ENCODE measurements at places on chromosomes 7 and 10.

DNA sequence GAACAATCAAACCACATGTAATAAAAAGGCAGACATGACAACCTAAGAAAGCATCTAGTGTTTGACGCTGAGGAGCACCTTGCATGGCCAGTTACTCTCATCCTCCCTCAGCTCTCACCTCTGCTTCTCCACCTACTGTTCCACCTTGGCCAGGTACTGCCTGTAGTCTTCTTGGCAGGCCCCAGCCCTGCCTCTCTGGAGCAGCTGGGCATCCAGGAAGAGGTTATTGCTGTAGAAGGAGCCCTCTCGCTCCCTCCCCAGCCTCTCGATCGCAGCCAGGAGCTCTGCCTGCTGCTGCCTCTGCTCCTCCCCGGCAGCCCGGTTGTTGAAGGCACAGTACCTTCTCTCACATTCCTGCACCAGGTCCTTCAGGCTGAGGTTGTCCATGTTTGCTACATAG lies 9.7 kb downstream of the GIMAP5 start:
- no peak for DNase-seq

GRCh38 chr7:77942431-77942830 lies 143.9 kb downstream of the PHTF2 start:
- DNase-seq = no peak

- DNase-seq = no peak
These were observed 1.8 kb upstream of the INTS1 start for GRCh38 chr7:1505731-1506550.

GRCh38 chr7:116574025-116574822 lies 49.4 kb downstream of the CAV1 start:
- DNase-seq = no peak

GRCh38 chr10:16965740-16966447 lies 148.7 kb upstream of the RSU1 start:
- DNase-seq = no peak

GRCh38 chr10:11183015-11183414 lies 165.3 kb downstream of the CELF2 start:
- no peak for DNase-seq

GRCh38 chr10:114571316-114571999 lies 86.6 kb downstream of the ABLIM1 start:
- no peak for DNase-seq

- DNase-seq = no peak
These were observed 61.2 kb upstream of the ABLIM1 start for GRCh38 chr10:114719311-114719710.

- DNase-seq = no peak
These were observed 86.4 kb upstream of the GNA12 start for GRCh38 chr7:2930310-2931033.

- peak; percentile 26 for DNase-seq
These were observed 15.5 kb upstream of the CRTAC1 start for GRCh38 chr10:98045785-98046389.

- DNase-seq = no peak
These were observed 11.4 kb upstream of the HSPA12A start for GRCh38 chr10:116753759-116754158.

DNA sequence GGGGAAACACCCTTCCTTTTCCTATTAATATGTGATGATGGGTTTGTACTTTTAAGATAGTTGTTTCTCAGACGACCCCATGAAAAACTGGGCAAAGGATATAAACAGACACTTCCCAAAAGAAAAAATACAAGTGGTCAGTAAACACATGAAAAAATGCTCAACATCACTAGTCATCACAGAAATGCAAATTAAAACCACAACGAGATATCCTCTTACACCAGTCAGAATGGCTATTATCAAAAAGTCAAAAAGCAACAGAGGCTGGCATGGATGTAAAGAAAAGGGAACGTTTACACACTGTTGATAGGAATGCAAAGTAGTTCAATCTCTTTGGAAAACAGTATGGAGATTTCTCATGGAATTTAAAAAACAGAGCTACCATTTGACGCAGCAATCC lies 111.4 kb upstream of the ZEB1 start:
- DNase-seq = no peak

- DNase-seq = no peak
These were observed 1.9 kb upstream of the ZNF775 start for GRCh38 chr7:150377196-150377595.

DNA sequence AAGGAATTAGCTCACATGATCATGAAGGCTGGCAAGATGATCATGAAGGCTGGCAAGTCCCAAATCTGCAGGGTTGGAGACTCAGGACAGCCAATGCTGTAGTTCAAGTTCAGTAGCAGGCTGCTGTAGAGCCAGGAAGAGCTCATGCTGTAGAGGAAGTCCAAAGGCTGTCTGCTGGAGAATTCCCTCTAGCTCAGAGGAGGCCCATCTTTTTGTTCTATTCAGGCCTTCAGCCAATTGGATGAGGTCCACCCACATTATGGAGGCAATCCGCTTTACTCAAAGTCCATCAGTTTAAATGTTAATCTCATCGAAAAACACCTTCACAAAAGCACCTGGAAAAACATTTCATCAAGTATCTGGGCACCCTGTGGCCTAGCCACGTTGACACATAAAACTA lies 24.8 kb upstream of the FAM171A1 start:
- no peak for DNase-seq

DNA sequence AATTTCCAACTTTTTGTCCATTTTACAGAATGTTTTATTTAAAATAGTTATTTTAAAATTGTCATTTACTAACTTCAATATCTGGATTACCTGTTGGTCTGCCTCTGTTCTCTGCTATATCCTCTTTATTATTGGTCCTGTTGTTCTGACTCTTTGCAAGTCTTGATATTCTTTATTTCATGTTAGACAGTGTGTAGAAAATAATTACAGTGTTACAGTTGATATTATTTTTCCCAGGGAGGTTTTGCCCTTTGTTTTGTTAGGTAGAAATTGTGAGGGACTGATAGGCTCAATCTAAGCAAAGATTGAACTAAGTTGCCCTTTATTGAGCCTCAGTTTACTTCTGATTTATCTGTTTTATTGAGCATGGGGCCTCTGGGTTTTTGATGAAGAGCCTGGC lies 49.4 kb upstream of the CADPS2 start:
- DNase-seq = no peak

DNA sequence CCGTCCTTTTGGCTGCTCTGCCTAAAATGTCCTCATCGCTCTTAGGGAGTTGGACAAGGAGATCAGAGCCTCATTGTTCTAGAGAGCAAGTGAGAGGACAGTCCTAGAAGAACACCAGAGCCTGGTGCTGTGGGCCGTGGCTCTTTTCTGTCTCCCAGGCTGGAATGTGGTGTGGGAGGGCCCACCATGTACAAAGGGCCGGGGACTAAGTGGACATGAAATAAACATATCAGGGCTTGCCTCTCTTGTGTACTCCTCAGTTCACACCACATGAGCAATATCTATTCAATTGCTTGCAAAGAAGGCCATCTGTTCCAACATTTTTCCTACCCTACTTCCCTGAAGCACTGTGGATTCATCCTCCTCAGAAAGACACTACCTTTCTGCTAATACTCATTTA lies 510.4 kb downstream of the SUGCT start:
- no peak for DNase-seq

DNA sequence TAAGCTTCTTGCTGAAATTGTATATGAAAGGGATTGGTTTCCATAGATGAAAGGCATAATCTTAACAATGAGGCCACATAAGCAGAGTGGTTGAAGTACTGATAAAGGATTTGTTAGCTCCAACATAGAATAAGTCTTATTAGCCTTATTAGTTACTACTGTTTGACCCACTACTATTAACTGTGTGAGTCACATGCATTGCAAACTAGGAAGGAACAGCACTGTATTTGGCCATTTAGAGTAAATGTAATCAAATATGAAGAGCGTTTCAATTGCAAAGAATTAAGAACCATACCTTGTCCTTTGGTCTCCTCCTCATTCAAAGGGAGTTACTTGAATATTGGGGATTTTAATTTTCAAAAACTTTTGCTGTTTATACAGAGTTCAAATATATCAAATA lies 428.9 kb downstream of the MDFIC start:
- DNase-seq = no peak

GRCh38 chr10:124164264-124164663 lies 70.9 kb upstream of the CHST15 start:
- no peak for DNase-seq

- no peak for DNase-seq
These were observed 64.0 kb upstream of the CACUL1 start for GRCh38 chr10:118818621-118819221.

GRCh38 chr7:55508221-55509011 lies 63.9 kb downstream of the VOPP1 start:
- no peak for DNase-seq

DNA sequence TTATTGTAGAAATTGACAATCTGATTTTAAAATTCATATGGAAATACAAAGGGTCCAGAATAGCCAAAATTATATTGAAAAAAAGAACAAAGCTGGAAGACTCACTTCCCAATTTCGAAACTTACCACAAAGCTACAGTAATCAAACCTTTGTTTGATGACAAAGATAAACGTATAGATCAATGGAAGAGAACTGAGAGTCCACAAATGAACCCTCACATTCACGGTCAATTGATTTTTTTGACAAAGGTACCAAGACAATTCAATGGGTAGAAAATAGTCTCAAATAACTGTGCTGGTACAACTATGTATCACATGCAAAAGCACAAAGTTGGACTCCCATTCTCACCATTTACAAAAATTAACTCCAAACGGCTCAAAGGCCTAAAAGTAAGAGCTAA lies 8.7 kb downstream of the KPNA7 start:
- DNase-seq = no peak

- no peak for DNase-seq
These were observed 488.8 kb upstream of the MGMT start for GRCh38 chr10:128978211-128978610.

GRCh38 chr7:28104041-28104541 lies 76.5 kb downstream of the JAZF1 start:
- DNase-seq = no peak

- no peak for DNase-seq
These were observed 240.7 kb downstream of the SORCS3 start for GRCh38 chr10:104881740-104882139.

DNA sequence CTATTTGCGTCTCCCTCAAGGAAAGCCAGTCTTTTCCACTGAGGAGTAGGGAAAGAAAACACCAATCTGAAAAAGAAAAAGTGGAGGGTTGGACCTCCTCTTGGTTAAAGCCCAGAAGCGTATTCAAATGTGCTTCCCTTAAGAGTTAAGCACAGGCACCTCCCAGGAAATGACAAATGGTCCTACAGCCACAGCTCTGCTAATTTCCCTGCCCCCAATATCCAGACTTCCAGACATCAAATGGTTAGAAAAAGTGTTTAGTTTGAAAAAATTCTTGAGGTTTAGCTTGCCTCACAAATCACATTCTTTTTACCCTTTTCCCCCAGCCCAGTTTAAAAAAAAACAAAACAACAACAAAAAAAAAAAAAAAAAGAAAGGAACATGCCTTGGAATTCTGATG lies 19.0 kb upstream of the COL1A2 start:
- DNase-seq = no peak

DNA sequence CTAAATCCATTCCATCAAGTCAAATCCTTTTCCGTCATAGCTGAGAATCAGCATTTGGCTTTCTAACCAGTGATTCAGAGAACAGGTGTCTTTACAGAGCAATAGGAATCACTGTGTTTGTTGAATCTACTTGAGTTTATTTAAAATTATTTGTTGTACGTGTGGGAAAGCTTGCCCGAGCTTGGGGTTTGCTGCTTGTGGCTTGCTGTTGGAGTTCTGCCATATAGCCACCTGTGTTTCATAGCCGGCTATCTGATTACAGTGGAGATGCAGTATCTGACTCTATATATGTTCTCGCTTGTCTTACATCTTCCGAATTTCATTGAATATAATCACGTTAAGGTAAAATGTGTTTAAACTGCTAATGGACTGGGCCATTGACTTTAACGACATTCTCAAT lies 274.3 kb upstream of the MKI67 start:
- DNase-seq = no peak

- DNase-seq = no peak
These were observed 360.4 kb downstream of the EXOC4 start for GRCh38 chr7:133613250-133613790.

GRCh38 chr7:37410305-37411229 lies 38.1 kb downstream of the ELMO1 start:
- no peak for DNase-seq

GRCh38 chr10:17644485-17644943 lies 563 bp downstream of the STAM start:
- no peak for DNase-seq

GRCh38 chr7:19410691-19411090 lies 265.5 kb upstream of the FERD3L start:
- DNase-seq = no peak

DNA sequence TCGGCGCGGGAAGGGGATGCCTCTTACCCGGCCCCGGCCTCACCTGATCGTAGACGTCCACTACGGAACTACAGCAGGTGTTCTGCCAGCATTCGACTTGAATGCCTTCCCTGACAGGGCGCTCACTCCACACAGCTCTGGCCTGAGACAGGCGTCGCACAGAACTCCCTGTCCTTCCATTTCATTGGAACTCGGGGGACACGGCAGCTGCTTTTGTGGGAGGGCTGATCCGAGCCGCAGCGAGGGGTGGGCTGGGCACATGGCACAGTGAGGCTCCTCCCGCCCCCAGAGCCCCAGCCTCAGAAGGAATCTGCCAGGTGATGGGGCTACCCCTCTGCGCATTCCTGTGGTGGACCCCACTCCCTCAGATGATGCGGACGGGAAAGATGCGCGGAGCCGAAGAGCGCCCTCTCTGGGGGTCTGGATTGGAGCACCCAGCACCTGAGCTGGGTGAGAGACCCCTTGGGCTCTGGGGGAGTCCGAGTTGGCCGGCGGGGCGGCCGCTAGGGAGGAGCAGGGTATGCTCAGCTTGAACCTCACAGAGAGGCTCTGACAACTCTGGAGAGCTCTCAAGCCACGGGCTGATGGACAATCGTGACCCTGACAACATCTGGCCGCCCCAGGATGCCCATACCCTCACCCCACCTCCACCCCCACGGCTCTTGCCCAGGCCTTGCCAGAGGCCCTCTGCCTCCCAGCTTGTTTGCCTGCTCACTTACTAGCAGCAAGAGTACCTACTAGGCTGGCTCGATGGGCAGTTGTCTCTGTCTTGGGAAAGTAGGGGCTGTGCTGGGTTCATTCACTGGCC lies 36.6 kb downstream of the RASGEF1A start:
- DNase-seq = no peak

GRCh38 chr10:49410365-49411074 lies 14.6 kb upstream of the DRGX start:
- DNase-seq = no peak

DNA sequence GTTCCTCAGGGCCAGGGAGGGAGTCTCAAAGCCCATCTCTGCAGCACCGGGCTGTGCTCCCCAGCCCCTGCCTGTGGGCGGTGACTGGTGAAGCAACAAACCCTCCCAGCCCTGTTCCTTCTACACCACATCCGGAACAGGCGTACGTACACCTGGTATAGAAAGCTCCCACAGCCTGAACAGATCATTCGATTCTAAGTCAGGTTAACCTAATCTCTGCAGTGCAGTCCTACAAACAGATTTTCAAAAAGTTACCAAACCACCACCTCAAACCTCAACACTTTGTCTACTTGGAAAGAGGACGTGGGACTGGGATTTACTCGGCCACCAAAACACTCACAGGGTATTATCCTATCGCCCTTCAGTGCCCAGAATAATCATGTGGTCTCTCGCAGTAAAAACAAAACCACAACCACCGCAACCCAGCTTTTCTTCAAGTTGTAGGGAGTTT lies 238.4 kb downstream of the DIP2C start:
- no peak for DNase-seq

Data from activated CD8-positive, alpha-beta memory T cell treated with anti-CD3 and anti-CD28 coated beads for 48 hours (primary cell).